ENCODE measurements at places on chromosomes 2 and 18.

DNA sequence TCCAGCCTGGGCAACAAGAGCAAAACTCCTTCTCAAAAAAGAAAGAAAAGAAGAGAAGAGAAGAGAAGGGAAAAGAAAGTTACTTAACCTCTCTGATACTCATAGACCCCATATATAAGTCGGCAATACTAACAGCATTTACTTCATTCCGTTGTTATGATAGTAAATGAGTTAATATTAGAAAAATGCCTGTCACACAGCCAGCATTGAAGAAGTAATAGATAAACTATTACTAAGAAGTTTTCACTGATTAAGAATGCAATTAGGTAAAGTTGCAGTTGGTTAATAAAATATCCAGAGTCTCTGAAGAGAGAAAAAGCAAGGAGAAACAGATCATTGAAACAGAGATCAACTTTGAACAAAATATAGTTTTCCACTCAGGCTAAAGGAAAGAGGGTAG, 161.3 kb upstream of the UBE2E3 start:
- DNase-seq, result no peak

DNA sequence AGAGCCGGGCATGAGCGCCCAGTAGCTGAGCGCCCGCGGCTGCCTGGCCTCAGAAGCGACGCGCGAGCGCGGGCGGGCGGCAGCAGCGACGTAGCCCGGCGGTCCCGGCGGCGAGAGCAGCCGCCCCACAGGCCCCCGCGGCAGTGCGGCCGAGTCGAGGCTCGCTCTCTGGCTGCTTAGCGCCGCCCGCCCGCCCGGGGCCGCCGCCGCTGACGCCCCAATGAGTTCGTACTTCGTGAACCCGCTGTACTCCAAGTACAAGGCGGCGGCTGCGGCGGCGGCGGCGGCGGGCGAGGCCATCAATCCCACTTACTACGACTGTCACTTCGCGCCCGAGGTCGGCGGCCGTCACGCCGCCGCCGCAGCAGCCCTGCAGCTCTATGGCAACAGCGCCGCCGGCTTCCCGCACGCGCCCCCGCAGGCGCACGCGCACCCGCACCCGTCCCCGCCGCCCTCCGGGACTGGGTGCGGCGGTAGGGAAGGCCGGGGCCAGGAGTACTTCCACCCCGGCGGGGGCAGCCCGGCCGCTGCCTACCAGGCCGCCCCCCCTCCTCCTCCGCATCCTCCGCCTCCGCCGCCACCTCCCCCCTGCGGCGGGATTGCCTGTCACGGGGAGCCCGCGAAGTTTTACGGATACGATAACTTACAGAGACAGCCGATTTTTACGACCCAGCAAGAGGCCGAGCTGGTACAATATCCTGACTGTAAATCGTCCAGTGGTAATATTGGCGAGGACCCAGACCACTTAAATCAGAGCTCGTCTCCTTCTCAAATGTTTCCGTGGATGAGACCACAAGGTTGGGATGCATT, 847 bp downstream of the HOXD8 start:
- no peak for DNase-seq

DNA sequence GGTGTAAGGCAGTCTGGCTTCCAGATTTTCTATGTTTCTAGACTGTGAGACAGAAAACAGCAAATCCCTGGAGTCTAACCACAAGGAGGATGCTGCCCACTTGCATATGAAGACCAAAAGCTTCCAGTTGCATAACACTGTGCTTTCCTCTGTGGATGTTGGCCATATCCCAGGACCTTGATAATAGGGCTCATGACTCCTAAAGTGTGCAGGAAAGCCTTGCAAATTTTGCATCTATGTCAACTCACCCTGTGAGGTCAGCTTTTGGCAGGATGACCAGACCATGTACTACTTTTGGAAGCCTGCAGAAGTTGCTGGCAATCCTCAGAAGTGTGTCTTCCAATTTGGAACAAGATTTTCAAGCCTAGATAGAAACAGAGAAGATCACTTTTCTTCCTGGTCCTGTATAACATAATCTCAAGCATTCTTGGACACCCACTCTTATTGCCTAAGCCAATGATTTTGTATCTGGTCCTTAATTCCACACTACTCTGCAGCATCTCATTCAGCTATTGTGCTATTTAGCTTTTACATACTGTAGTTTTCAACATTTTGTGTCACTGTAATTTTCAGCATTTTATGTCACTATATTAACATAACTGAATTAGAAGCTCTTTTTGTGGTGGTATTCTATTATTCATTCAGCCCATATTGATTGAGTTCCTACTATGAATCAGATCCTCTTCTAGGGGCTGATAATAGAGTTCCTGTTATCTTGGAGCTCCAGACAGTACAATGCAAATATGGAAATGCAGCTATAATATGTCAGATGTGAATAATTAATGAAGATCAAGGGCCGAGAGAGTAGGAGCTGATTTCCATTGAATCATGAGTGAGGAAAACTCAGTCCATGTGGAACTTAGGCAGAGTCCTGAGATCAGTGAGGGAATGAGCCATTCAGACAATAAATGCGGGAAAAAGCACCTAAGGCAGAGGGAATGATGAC, 85.3 kb upstream of the RAB27B start:
- peak; percentile 59 for DNase-seq

DNA sequence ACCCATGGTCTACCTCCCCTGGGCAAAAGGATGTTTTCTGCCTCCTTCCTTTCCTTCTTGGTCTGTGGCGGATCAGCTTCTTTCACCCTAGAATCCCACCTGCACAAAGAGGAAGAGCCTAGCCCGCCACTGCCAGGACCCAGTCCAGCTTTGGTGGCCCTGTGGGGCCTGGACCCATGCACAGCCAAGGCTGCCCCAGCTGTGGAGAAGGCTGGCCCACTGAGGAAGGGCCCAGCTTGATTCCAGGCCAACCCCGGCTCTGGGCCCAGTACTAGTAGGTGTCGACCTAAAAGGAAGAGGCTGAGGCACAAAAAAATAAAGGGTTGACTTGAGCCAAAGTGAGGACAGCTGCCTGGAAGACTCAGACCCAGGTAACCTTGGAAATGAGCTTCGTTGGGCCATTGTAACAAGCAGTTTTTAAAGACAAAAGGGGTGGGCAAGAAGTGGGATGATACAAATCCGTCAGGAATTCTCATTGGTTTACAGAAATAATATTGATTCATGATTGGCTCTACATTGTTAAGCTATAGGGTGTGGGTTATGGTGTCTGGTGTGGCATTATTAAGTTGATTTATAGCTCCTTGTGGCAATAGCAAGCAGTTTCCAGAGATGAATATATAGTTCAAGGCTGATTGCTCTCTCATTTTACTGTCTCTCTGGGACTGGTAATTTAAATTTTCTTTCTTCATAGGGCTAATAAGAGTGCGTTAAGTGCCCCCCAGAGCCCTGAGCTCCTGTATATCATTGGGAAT, 29.8 kb upstream of the MAL start:
- DNase-seq, result no peak

DNA sequence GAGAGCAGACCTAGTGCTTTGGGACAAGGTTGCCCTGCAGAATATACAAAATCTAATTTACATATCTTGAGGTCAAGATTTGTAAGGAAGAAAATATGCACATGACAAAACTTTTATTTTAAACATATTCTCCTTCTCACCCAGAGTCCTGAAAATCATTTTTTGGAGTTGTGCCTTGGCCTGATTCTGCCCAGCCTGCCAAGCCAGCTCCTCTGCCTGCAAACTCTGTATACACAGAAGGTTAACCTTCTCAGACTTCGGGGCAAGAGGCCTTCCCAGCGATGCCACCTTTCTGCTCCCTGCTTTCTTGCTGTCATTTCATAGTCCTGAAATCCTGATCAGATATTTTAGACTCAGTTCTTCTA, 95.8 kb upstream of the CAVIN2 start:
- DNase-seq, result no peak

DNA sequence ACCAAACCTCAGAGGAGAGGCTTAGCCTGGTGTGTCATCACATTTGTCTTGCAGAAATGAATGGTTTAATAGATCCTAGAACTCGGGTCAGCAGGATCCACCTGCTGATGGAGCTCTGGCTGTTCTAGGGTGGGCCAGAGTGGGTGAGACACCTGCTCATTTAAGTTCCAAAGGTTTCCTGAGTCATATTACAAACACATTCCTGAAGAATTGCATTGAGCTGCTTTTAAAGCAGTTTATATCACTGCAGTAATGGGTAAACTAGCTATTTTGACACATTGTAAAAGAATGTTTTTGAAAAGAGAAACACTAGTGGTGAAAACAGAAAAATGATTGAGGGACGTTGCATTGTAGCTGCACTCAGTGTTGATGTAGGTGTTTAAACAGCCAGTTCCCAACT, 175.3 kb upstream of the TCF4 start:
- DNase-seq, result no peak

DNA sequence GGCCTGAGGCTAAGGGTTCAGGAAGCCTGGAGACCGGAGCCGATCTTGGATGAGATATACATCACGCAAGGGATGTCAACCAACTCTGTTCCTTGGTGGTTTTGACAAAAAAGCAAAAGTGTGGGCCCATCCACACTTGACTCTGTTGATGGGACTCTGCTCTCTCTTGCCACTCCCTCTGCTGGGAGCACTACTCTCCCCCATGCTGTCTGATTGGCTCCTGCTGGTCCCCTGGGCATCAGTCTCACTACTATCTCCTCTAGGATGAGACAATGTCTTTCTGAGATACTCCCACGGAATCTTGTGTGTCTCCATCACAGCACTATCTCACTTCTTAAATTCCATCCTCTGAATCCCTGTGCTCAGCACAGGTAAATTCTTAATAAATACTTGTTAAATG, 56.8 kb upstream of the DNMT3A start:
- DNase-seq, result no peak

DNA sequence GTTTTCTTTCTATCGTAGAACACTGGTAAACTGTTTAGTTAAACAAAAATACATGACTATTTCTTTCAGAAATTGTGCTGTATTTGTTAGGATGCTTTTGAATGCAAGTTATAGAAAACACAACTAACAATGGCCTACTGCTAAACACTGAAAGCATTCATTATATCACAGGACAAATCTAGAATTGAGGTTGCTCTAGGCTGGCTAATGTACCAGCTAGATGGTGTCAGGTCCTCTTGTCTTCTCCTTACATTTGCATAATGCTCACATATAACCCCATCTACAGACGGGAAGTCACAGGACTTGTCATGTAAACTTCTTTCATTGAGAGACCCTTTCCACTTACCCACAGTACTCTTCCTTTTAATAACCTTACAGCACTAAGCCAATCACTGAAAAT, 586.8 kb downstream of the DSC3 start:
- DNase-seq, result no peak

- DNase-seq, result no peak
Measured at GRCh38 chr2:28991021-28991420, 9.9 kb downstream of the TOGARAM2 start.

DNA sequence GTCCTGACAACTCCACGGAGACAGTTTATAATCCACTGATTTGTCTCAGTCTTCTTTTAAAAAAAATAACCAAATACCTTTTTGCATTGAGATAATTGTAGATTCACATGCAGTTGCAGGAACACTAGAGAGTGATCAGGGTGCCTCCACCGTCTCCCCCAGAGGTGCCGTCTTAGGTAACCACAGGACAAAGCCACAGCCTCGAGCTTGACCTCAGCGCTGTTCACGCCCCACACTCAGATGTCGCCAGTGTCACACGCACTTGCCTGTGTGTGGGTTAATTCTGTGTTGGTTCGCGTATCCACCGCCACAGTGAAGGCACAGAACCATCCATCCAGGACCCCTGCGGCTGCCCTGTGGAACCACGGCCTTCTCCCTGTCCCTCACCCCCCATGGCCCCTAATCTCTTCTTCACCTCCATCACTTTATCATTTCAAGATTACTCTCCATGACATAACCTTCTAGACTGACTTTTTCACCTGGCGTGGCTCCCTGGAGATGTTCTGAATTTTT, 295.0 kb upstream of the HDAC4 start:
- no peak for DNase-seq

DNA sequence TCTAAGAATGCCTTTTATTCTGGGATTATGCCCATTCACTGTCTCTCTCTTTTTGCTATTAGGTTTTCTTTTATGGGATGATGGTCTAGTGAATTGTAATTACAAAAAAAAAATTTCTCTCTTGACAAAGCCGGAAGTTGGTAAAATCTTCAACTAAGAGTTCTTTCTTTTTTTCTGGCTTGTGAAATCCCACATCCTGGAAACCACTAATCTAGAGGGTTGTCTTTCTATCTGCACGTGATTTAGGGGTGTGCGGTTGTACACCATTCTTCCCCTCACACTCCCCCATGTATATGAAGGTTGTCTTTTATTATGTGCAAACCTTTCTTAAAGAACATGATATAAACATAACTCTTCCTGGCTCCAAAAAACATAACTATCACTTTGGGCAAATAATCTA, 52.0 kb downstream of the GATA6 start:
- DNase-seq, result no peak

GRCh38 chr2:71811726-71812125, 335.9 kb downstream of the CYP26B1 start:
- no peak for DNase-seq

- DNase-seq, result no peak
Measured at GRCh38 chr18:40440088-40440487, 1514.9 kb upstream of the PIK3C3 start.

- no peak for DNase-seq
Measured at GRCh38 chr2:98705333-98705617, 25.7 kb downstream of the MGAT4A start.

- DNase-seq, result no peak
Measured at GRCh38 chr2:126886211-126886915, 12.3 kb upstream of the TEX51 start.

DNA sequence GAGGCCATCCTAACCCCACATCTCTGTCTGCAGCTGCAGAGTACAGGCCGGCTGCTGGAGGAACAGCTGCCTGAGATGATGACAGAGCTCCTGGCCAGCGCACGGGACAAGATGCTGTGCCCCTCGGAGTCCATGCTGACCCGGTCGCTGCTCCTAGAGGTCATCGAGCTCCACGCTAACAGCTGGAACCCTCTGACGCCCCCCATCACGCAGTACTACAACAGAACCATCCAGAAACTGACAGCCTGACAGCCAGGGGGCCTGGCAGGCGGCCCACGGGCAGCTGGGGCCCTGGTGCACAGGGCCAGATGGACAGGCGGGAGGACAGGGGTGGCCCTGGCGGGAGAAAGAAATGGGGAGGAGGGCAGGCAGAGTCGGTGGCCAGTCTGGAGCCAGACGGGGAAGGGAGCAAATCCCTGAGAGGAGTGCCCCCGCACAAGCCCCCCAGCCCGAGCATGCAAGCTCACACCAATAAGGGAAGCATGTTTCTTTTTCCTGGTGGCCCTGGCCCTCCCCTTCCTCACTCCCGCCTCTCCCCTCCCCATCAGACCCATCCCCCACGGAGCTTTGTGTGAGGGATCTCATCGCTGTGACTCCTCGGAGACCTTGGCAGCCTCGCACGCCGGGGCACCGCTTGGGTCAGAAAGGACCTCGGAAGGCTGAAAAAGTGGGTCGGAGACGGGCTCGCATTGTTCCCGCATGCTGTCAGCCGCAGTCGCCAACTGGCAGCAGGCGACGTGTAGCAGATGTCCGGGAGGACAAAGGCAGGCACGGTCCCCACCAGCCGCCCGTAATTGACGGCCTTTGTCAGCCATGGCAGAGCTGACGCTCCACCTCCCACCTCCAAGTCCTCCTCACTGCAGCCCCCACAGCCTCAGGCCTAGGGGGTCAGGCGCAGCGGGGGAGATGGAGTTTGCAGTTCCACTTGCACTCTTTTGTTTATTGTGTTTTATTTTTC, 91.2 kb downstream of the SMAD7 start:
- DNase-seq, result peak; percentile 92

- no peak for DNase-seq
Measured at GRCh38 chr2:177118636-177119035, 94.0 kb upstream of the HNRNPA3 start.

- no peak for DNase-seq
Measured at GRCh38 chr2:191910518-191910917, 63.6 kb upstream of the CAVIN2 start.
